LHCN-M2 (cell line): ENCODE measurements at places on chromosomes 3 and 15.

DNA sequence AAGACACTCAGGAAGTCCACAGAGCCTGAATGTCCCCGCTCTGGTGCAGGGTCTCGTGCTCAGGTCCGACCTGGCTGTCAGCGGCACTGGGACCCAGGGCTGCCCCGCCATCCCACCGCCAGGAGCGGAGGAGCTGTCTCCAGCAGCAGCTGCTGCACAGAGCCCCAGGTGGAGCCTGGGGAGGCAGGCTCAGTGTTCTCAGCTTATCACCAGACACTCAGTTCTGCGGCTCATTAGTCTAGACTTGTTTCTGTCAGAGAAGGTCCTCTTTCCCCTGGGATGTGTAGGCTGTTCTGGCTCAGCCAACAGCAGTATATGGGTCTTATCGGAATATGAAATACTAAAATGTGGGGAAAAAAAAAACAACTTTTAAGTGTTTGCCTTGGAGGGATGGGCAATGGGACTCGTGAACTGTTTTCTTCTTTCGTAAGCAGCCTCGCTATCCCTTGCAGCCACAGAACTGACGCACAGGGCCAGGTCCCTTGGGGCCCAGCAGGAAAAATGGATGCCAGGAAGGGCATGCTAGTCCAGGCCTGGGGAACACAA, 75.9 kb downstream of the KLF13 start:
- DNase-seq, result peak; percentile 7

DNA sequence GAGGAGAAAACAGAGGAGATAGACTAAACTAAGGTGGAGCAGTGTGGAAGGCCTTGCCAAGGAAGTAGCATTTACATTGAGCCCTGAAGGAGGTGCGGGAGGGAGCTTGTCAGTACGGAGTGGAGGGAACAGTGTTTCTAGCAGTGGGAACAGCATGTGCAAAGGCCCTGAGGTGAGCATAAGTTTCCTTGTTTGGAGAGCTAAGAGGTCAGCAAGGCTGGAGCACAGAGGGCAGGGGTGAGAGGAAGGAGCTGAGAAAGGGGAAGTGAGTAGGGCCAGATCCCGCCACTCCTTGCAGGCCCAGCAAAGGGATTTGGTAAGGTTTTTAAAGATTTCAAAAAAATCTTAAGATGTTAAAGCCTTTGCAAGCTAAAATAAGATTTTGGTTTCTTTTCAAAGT, 70.1 kb downstream of the HMCES start:
- no peak for DNase-seq

- DNase-seq, result peak; percentile 24
Observed at GRCh38 chr3:48186631-48187300, 1.5 kb downstream of the CDC25A start.

GRCh38 chr3:42712344-42712648, 9.7 kb upstream of the HHATL start:
- DNase-seq, result no peak

GRCh38 chr3:156577736-156578135, 22.8 kb upstream of the SSR3 start:
- DNase-seq, result peak; percentile 50

GRCh38 chr3:46509661-46510187, 11.9 kb downstream of the RTP3 start:
- no peak for DNase-seq

DNA sequence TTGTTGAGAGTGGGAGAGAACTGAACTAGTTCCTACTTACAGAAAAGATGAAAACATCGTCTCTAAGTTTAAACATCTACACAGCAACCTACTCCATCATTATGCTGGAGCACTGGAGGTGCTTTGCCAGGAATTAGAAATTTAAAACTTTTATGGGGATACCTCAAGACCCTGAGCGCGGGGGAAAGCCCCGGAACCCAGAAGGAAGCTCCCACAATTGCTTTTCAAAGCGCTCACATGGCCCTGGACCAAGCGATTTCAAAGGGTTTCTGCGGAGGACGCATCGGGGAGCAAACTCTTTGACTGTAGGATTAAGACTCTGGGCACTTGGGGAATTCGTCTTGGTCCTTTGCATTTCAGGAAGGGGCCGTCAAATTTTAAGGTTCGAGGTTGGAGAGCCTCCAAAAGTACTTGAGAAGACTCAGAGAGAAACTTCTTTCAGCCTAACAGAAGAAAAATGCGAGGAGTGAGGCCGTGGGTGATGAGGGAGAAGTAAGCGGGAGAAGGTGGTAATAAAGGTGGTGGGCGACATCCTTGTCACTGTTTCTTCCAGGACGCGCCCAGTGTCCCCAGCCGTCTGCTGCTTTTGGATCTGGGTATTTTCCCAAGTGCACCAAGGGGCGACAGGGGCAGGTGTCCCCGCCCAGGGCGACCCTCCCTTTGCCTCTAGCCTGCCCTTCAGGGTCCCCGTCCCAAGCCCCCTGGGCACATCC, 591 bp downstream of the PROK2 start:
- DNase-seq, result no peak

- DNase-seq, result no peak
Observed at GRCh38 chr3:56955492-56956111, 104.9 kb upstream of the SPATA12 start.

GRCh38 chr15:72169921-72170611, 27.5 kb downstream of the GRAMD2A start:
- DNase-seq, result no peak

GRCh38 chr15:48423342-48423741, 92.1 kb downstream of the DUT start:
- DNase-seq, result no peak

DNA sequence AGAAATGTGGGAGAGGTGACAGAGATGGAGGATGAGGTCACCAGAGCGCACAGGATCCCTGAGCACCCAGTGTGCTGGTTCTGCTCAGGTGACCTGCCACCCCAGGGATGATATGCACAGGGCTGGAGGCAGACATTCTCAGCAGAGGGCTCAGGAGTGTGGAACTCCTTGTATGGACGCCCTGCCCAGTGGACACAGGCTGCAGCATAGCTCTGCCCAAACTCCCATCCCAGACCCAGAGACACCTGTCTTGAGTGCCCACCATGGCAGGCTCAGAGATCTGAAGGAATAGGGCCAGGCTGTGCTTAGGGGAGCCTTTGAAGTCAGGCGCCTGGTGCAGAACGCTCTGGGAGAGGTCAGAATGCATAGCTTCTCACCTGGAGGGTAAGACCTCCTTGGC, 47.3 kb downstream of the PPCDC start:
- no peak for DNase-seq

GRCh38 chr3:62688050-62688449, 187.2 kb downstream of the CADPS start:
- peak; percentile 70 for DNase-seq

DNA sequence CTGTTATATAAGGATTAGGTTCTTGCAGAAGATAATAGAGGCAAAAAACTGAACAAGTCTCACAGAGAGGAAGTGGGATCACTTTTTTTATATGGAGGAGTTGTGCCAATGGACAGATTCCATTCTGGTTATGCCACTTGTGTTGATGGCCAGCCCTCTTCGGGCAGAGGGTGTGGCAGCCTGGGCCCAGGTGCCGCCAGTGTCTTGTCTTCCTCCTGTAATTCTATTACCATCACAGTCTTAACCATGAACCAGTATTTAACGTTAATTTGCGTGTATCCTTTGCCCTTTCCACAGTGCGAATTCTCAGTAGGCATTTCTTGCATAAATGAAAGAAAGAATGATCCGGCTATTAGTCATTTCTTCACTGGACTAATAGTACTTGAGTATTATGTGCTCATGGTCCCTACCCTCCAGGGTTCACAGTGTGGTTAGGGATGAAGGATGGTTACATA, 7.0 kb upstream of the USP4 start:
- DNase-seq, result peak; percentile 74

- peak; percentile 8 for DNase-seq
Observed at GRCh38 chr3:176514297-176514696, 683.0 kb downstream of the TBL1XR1 start.

DNA sequence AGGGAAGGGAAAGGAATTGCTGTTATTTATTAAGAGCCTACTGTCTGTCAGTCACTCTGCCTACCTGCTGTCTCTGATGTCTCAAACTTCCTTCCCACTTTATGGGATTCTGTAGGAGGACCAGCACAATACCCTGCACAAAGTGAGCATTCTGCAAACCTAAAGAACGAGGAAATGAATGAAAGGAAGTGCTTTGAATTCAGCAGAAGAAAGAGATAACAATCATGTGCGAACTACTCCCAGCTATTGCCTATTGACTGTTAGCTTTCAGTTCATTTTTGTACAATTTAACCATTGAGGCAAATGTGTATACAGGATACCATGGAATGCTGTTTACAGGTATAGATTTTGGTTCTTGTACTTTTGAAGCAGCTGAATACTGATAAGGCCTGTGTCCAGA, 66.8 kb downstream of the CMSS1 start:
- DNase-seq, result no peak

DNA sequence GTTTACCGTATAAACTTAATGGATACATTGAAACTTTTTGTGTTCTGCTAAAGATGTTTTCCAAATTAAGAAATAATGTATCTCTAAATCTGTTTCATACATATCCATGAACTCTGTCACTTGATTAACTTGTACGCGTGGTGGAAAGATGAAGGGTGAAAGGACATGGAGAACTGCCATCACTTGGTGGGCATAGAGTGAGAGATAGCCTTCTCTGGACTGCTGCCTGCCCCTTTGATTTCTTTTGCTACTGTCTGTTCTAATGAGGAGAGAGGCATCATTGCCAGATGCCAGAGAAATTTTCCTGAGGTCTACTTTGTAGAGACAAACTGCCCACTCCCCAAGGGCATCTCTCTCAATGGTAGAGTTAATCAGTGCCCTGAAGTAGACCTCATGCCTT, 120.5 kb downstream of the SLMAP start:
- DNase-seq, result no peak

- peak; percentile 15 for DNase-seq
Observed at GRCh38 chr15:80234883-80235282, 17.1 kb downstream of the CTXND1 start.

DNA sequence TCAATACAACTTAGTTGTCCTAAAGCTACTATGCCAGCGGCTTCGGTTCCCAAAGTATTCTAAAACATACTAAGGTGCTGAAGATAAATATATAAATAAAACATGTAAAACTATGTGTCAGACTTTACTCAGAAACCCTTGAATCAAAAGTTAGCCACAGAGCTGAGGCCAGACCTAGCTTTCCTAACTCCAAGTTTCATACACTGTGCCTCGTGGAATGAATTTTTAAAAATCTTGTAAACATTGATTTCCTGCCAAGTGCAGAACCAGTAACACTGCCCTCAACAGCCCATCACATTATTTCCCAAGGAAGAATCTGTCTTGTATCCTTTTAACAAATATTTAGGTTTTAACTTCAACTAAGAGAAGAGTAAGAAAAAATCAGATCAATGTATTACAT, 36.4 kb downstream of the TAMM41 start:
- peak; percentile 25 for DNase-seq

DNA sequence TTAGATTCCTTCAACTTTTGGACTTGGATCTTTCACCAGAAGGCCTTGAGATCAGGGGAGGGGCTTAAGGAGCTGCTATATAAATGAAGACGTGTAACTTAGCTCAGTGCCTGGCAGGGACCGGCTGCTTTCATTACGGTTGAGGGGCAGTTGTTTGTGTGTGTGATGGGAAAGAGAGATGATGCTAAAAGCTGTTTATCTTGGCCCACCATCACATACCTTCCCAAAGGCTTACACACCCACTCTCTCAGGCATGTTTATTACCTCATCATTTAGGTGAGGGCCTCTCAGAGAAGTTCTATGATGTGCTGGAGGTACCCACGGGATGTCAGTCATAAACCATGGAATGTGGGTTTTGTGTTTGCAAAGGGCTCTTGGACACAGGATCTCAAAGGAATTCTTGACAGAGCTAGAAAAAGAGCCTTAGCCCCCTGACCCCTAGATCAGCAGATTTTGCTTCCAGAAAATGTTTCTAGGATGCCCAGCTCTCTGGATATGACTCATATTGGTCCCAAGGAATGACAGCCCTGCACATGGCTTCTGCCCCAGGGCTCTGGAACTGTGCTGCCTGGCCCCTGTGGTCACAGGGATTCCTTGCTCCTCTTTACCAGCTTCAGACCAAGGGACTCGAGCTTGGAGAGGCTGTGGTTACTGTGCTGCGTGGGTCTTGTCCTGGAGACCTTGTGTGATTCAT, 15.9 kb upstream of the SMAD3 start:
- peak; percentile 81 for DNase-seq

GRCh38 chr15:57861034-57861638, 154.6 kb downstream of the POLR2M start:
- DNase-seq, result peak; percentile 66

DNA sequence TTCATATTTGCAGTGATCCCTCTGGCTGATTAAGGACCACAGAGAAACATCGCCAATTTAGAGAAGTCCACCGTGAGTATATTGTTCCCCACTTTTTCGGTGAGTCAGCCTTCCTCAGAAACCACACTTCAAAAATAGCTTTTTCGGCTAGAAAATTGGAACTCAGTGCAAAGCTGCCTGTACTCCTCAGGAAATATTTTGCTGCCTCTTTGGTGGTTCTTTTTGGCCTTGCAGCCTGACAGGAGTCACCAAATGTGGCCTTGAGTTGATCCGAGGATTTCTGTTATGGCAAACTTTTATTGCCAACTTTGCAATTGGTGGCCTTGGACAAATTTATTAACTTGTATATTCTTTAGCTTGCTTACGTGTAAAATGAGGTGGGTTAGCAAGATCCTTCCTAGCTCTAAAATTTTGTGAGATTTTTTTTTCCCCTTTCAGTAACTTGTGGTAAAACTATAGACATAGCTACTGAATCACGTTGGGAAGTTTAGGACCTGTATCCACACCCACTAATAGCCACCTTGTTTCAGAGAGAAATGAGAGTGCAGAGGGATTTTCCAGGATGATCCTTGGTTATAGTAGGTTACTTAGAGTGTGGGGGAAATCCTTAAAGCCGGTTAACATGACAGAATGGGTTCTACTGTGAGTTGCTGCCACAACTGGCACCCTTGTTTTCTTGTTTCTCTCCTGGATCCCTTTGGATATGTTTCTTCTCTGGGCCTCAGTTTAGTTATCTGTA, 9.9 kb downstream of the ARL6IP5 start:
- DNase-seq, result peak; percentile 78

DNA sequence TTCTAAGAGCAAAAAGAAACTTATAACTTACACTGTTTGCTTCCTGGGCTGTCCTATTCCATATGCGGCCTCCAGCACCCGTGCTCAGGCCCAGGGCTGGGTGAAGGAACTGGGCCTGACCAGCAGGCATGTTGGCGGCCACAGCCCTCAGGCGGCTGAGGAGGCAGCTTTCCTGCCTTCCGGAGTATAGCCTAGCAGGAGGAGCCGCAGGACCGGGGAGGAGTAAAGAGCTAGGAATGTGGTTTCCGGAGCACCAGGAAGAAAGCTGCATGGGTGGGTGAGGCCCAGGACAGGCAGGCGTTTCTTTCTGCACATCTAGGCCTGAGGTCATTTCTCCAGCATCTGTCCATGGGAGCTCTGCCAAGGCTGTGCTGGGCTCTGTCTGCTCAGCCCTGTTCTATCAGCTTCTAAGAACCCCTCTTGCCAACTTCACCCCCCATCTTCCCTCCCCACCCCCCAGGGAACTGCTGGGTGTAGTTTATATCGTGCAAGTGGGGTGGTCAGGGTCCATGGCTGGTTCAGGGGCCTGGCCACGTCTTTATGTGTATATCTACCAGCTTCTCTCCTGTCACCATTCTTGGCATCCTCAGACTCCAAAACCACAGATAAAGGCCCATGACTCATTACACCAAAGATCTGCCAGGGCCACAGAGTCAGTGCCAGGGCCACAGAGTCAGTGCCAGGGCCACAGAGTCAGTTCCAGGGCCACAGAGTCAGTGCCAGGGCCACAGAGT, 7.8 kb upstream of the KIF7 start:
- peak; percentile 93 for DNase-seq
